ENCODE measurements at places on chromosomes 5 and 9. TPM values are rescaled to one million over a fixed set of nuclear protein-coding genes. Genes with fewer than 3 reads are reported as not detected.

GRCh38 chr5:179409806-179410205 lies 64.5 kb upstream of the ADAMTS2 start:
- DNase-seq, result no peak

DNA sequence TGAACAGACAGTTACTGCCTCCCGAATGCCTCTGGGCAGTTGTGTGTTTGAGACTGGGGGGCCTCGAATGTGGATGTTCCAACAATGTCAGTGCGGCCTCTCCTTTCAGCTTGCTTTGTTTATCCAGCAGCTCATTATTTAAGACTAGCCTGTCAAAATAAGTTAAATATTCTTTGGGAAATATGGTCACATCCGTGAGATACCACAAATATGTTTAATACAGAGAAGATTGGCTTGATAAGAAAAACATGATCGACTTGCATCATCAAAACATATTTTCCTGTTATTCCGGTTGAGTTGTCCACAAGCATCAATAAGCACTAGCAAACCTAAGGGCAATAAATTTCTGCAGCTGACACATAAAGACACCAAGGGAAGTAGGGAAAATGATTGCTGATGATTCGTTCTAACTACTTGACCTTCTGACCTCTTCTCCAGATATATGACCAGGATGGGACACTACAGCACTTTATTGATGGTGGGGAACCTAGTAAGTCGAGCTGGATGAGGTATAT lies 66.5 kb downstream of the PRDM6 start:
- DNase-seq, result no peak

SLC46A2 gene
- polyA plus RNA-seq, result not detected

SYK gene
- not detected for polyA plus RNA-seq

F2RL1 gene
- 5.6 TPM for polyA plus RNA-seq

DNA sequence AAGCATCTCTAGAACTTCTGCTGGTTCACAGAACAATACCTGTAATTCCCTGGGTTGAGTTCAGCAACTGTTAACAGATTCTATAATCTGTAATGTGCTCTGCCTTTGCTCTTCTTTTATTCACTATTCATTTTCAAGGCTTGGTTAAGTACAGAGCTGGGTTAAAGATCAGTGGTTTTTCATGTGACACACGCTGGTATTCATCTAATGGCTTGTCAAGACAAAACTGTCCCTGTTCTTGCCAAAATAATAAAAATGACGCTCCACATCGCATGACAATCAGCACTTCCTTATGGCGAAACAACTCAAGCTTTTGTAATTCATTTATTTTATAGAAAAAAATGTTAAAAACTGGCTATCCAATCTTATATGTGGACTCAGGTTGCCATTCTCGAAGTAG lies 137.9 kb downstream of the BNC2 start:
- DNase-seq, result no peak

- no peak for DNase-seq
Observed at GRCh38 chr5:72651779-72652178, 144.6 kb upstream of the ZNF366 start.

Data from IMR-90 (cell line).